ENCODE measurements at places on chromosomes 12 and 14.

- peak overlapping the region; percentile 82 for H3K27ac ChIP-seq
- peaks cover 15% of the 10 kb centered on the region for H3K36me3 ChIP-seq
- no peaks in the 10 kb centered on the region for H3K27me3 ChIP-seq
- no peak for DNase-seq
These were observed 654 bp upstream of the SUPT16H start for GRCh38 chr14:21384494-21384851.

DNA sequence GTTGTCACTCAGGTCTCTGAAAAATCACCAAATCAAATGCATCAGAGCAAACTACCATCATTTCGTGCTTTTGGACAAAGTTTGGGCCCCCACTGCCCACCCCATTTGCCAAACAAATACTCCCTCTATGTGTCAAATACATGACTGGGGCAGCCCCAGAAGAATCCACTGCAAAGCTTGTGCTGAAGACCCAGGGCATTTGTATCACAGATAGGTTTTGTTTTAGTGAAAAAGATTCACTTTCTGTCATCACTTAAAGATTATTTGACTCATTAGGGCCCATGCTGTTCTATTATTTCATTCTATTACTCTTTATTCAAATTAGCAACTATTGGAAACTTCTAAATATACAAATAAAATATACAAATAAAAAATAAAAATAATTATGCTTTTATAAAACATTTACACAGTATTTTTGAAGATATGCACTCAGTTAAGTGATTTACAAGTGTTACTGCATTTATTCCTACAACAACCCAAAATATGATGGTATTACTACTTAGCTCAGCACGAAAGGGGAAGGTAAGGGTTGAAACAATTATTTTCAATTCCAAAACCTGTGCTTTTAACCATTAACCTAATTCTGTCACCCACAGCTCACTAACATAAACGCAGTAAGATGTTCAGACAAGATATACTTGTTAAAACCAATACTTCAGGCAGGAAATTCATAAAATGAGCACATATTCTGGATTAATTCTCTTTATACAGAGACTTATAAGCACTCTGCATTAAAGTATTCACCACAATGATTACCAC lies 36.5 kb downstream of the LRIG3 start:
- no peak for DNase-seq
- no peaks in the 10 kb centered on the region for H3K4me1 ChIP-seq
- H3K27me3 ChIP-seq: no peaks in the 10 kb centered on the region
- no peak overlapping the region for H3K27ac ChIP-seq

DNA sequence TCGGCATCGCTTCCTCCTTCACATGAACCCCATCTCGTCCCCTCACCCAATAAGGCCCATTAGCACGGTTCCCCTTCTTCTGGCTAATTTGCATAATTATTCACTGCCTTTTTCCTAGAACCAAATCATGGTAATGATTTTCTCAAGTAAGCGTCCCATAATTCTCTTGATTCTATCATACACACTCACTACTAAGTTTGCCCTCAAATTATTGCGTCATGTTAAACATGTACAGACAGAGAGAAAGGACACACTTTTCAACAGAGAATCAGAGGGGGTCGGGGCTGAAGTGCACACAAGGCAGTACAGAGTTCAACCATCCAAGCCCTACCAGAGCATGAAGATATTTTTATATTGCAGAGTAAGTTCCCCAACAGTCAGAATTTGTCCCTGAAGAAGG lies 256.6 kb downstream of the FOXN3 start:
- H3K4me1 ChIP-seq: no peaks in the 10 kb centered on the region
- peaks cover 26% of the 10 kb centered on the region for H3K36me3 ChIP-seq
- no peaks in the 10 kb centered on the region for H3K27me3 ChIP-seq
- H3K27ac ChIP-seq: no peak overlapping the region

DNA sequence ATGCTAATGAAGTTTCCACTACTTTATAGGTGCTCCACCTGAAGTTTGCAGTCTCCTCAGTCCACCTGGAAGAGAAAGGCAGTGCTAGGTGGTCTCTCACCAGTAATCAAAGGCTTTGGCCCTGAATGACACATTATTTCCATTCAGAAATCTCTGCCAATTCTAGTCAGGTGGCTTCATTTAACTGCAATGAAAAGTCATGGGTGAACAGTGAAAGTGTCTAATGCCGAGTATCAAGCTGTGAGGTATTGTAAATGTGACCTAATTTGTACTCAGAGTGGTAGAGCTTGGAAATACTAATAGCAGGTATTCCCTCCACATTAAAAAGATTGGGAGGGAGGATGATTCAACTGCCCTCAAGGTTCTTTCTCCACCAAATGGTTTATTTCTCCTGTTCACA lies 220.9 kb upstream of the LRFN5 start:
- no peak overlapping the region for H3K27ac ChIP-seq
- no peaks in the 10 kb centered on the region for H3K4me1 ChIP-seq
- no peaks in the 10 kb centered on the region for H3K36me3 ChIP-seq
- no peak for DNase-seq

DNA sequence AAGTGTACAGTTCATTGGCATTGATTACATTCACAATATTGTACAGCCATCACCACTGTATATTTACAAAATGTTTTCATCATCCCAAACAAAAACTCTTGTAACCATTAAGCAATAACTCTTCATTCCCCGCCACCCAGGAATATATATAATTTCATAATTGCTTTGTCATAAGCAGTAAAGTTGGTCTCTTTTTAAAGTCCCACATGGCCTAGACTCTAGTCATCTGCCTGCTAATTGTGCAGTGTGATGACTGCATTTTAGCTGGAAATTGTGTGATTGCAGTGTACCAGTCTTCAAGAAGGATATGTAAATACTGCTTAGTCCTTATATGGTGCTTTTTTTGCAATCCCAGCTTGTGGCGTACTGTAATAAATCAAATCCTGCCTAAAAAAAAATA lies 75.1 kb upstream of the ATP2A2 start:
- no peaks in the 10 kb centered on the region for H3K36me3 ChIP-seq
- H3K27me3 ChIP-seq: no peaks in the 10 kb centered on the region
- DNase-seq: no peak
- H3K4me3 ChIP-seq: no peak overlapping the region

GRCh38 chr12:66111605-66112004 lies 18.9 kb downstream of the LLPH start:
- H3K27me3 ChIP-seq: no peaks in the 10 kb centered on the region
- no peak overlapping the region for H3K27ac ChIP-seq
- no peak overlapping the region for H3K4me3 ChIP-seq
- peaks cover 3% of the 10 kb centered on the region for H3K4me1 ChIP-seq

GRCh38 chr12:121673013-121673511 lies 3.6 kb upstream of the MORN3 start:
- no peaks in the 10 kb centered on the region for H3K27me3 ChIP-seq
- H3K27ac ChIP-seq: peak overlapping the region; percentile 99
- DNase-seq: no peak
- no peaks in the 10 kb centered on the region for H3K36me3 ChIP-seq
- H3K4me3 ChIP-seq: peak overlapping the region; percentile 53

GRCh38 chr12:97308576-97309198 lies 153.9 kb upstream of the RMST start:
- no peaks in the 10 kb centered on the region for H3K36me3 ChIP-seq
- H3K27me3 ChIP-seq: no peaks in the 10 kb centered on the region
- H3K27ac ChIP-seq: no peak overlapping the region
- H3K4me1 ChIP-seq: no peaks in the 10 kb centered on the region

DNA sequence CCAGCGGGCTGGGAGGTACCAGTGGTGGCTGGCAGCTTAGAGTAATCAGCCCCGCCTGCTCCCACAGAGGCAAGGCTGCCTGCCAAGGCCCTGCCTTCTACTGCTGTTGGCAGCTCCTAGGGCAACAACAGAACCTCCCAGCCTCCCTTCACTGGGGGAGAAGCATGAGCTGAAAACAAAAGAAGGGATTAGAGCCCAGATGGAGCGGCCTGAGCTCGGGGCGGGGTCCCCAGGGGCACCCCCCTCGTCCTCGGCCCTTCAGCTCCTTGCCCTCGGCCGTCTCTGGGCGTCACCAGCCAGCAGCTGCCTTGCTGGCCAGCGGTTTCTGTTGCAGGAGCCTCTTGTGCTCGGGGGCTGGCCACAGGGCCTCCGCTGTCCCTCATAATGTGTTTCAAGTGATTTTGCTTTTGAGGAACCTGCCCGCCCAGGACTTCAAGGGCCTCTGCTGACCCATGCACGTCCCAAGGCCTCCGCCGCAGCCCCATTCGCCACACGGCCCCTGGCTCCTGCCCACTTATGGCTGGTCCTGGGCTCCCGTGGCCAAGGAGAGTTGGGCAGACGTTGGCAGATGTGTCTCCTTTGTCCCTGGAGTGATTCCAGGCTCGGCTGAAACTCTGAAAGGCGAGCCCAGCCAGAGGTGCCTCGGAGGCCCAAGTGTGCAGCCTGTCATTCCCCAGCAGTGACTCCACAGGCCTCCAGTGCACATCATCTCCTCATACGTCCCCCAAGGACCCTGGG lies 49.7 kb downstream of the PSMA6 start:
- H3K4me1 ChIP-seq: no peaks in the 10 kb centered on the region
- H3K4me3 ChIP-seq: no peak overlapping the region
- DNase-seq: peak; percentile 24
- H3K27me3 ChIP-seq: no peaks in the 10 kb centered on the region
- H3K36me3 ChIP-seq: no peaks in the 10 kb centered on the region
- H3K27ac ChIP-seq: no peak overlapping the region

DNA sequence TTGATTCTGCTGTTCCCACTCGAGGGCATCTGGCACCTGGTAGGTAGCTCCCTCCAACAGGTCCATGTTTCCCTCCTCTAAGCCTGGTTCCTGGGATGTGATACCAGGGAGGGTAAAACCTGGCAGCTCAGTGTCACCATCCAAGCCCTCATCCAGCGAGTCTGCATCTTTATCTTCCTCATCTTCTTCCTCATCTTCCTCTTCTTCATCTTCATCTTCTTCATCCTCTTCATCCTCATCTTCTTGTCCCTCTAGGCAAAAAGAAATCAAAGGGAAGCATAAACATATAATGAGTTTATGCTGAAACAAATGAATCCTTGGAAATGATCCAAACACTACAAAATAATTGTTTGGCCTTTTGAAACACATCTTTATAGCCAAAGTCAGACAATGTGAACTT lies 55.3 kb downstream of the ARMH4 start:
- H3K27me3 ChIP-seq: no peaks in the 10 kb centered on the region
- no peak for DNase-seq
- H3K4me3 ChIP-seq: no peak overlapping the region
- H3K27ac ChIP-seq: no peak overlapping the region
- H3K36me3 ChIP-seq: no peaks in the 10 kb centered on the region
- H3K4me1 ChIP-seq: no peaks in the 10 kb centered on the region

GRCh38 chr14:21509432-21510143 lies 1.6 kb downstream of the METTL3 start:
- peak overlapping the region; percentile 100 for H3K4me3 ChIP-seq
- H3K27ac ChIP-seq: peak overlapping the region; percentile 88
- no peak for DNase-seq
- peaks cover 48% of the 10 kb centered on the region for H3K4me1 ChIP-seq
- no peaks in the 10 kb centered on the region for H3K36me3 ChIP-seq

DNA sequence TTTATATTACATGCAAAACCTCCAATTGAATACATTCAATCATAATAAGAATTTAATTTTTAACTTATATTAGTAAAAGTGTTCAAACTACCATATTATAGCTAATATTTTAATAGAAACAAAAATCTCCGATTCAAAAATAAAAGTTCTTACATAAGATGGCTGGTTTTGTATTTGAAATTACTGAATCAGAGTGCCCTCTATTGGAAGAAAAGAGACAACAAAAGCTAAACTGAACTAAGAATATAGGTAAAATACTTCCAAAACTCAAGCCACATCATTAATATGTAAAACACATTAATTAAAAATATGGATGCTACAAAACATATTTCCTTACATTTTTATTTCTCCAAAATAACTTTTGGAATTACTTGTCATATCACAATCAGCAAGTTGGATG lies 120.3 kb downstream of the GARIN6 start:
- DNase-seq: no peak
- no peaks in the 10 kb centered on the region for H3K4me1 ChIP-seq
- H3K27ac ChIP-seq: no peak overlapping the region
- no peaks in the 10 kb centered on the region for H3K27me3 ChIP-seq
- no peak overlapping the region for H3K4me3 ChIP-seq

DNA sequence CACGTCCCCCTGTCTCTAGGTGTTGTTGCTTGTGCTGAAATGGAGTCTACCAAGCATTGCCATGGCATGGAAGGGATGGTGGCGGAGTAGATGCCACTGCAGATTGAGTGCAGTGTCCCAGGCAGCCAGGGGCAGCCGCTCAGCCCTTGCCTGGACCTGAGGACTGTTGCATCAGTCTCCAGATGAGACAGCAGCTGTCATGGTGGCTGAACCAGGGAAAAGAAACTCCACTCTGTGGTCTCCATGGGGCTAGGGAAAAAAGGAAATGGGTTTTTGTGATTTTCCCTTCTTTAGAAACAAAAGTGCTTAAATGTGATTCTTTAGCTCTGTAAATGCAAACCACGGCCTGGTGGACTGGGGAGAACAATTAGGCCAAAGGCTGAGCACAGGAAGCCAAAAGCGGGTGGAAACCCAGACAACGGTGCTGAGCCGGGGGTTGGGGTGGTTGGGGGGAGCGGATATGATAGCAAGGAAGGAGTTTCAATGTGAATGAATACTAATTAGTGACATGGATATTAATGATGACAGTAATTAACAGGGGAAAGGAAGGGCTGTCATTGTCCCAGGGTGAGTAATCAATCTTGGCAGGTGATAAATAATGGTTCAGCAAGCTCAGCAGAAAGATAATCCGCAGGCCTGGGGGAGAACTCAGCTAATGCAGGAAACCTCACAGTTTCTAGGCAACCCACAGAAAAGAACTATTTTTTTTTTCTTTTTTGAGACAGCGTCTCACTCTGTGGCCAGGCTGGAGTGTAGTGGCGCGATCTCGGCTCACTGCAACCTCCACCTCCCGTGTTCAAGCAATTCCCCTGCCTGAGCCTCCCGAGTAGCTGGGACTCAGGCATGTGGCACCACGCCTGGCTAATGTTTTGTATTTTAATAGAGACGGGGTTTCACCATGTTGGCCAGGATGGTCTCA lies 442.6 kb downstream of the DPF3 start:
- H3K27me3 ChIP-seq: no peaks in the 10 kb centered on the region
- peak; percentile 50 for DNase-seq
- H3K4me1 ChIP-seq: peaks cover 29% of the 10 kb centered on the region
- H3K36me3 ChIP-seq: no peaks in the 10 kb centered on the region
- H3K27ac ChIP-seq: peak overlapping the region; percentile 23
- no peak overlapping the region for H3K4me3 ChIP-seq

DNA sequence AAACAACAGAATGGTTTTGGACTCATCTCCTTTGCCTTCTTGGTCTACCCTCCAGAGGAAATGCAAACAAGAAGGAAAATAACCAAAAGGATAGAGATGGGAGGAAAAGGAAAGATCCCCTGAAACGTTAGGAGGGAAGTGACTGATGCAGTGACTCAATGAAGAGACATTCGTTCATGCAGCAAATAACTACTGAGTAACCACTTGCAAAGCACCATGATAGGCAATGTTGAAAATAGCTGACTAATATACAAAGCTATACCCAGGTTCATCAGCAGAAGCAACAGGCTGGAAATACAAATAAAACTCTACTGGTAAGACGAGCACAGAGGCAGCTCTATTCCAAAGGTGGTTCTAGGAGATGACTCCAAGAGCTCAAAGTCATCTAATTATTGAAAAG lies 41.8 kb downstream of the R3HDM2 start:
- H3K4me3 ChIP-seq: no peak overlapping the region
- H3K4me1 ChIP-seq: no peaks in the 10 kb centered on the region
- no peaks in the 10 kb centered on the region for H3K27me3 ChIP-seq
- no peak for DNase-seq

- no peak for DNase-seq
- H3K27ac ChIP-seq: no peak overlapping the region
- H3K36me3 ChIP-seq: no peaks in the 10 kb centered on the region
- H3K4me1 ChIP-seq: no peaks in the 10 kb centered on the region
- no peaks in the 10 kb centered on the region for H3K27me3 ChIP-seq
- no peak overlapping the region for H3K4me3 ChIP-seq
These were observed 19.5 kb upstream of the FZD10 start for GRCh38 chr12:130142736-130143135.
